Occipital lobe (tissue), 3 donors: ENCODE measurements at places on chromosomes 5 and 9. TPM values are rescaled to one million over a fixed set of nuclear protein-coding genes. Genes with fewer than 3 reads are reported as not detected.

The PCDHGA10 gene
- total RNA-seq = 12.0 TPM

The SWI5 gene
- total RNA-seq = 5.5 TPM

The TAS2R1 gene
- 0.62 TPM for total RNA-seq

The MCIDAS gene
- not detected for total RNA-seq

The ZNF883 gene
- 35.1 TPM for total RNA-seq

The GRXCR2 gene
- not detected for total RNA-seq

The LRRC19 gene
- not detected for total RNA-seq

The CSF2 gene
- not detected for total RNA-seq

The PDLIM4 gene
- total RNA-seq = 3.1 TPM

The SPATA31E1 gene
- not detected for total RNA-seq

The MCC gene
- 15.8 TPM for total RNA-seq

The IL4 gene
- total RNA-seq = not detected

The BTF3 gene
- 191 TPM for total RNA-seq

The AP3B1 gene
- total RNA-seq = 34.3 TPM

The EQTN gene
- 1.6 TPM for total RNA-seq

The PDE6A gene
- not detected for total RNA-seq

The CDC20B gene
- 0.78 TPM for total RNA-seq

The NMUR2 gene
- not detected for total RNA-seq

The IGFBPL1 gene
- total RNA-seq = 67.1 TPM

The SPDL1 gene
- 18.6 TPM for total RNA-seq

The DIMT1 gene
- total RNA-seq = 19.8 TPM
